ENCODE measurements at places on chromosomes 12 and 14.

GRCh38 chr12:30100741-30101140 lies 317.0 kb upstream of the TMTC1 start:
- no peak for DNase-seq

- DNase-seq, result no peak
Observed at GRCh38 chr14:100788942-100789341, 37.0 kb upstream of the MEG3 start.

- no peak for DNase-seq
Observed at GRCh38 chr12:85156569-85156968, 120.4 kb downstream of the LRRIQ1 start.

GRCh38 chr14:102209224-102209966 lies 69.7 kb downstream of the WDR20 start:
- DNase-seq, result no peak

- no peak for DNase-seq
Observed at GRCh38 chr12:1811281-1811947, 9.0 kb upstream of the LRTM2 start.

- no peak for DNase-seq
Observed at GRCh38 chr12:107493135-107493494, 192.5 kb upstream of the PWP1 start.

GRCh38 chr12:81252228-81252627 lies 174.3 kb downstream of the ACSS3 start:
- no peak for DNase-seq

- no peak for DNase-seq
Observed at GRCh38 chr14:92830902-92831301, 36.8 kb downstream of the GOLGA5 start.

DNA sequence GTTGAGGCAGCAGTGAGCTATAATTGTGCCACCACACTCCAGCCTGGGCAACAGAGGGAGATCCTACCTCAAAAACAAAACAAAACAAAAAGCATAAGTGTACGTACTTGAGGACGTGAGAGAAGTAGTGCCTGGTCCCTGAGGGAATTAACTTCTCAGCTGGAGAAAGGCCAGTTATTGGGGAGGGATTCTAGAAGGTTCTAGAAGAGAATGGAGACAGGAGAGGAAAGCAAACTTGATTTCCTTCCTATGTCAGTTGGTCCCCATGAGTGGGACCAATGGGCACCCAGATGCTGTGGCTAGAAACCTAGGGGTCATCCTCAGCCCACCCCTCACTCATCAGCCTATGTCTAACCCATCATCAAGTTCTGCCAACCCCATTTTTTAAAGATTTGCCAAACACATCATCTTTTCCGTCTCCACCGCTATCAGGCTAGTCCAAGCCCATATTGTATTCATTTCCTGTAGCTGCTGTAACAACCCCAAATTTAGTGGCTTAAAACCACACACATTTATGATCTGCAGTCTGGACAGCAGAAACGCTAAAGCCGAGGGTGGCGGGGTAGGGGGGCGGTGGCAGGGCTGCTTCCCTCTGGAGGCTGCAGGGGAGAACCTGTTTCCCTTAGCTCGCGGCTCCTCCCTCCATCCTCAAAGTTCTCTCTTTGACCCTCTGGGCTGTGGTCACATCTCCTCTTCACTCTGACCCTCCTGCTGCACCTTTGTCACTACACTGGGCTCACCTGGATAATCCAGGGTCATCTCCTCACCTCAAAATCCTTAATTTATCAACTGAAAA lies 7.2 kb upstream of the RBM19 start:
- no peak for DNase-seq

DNA sequence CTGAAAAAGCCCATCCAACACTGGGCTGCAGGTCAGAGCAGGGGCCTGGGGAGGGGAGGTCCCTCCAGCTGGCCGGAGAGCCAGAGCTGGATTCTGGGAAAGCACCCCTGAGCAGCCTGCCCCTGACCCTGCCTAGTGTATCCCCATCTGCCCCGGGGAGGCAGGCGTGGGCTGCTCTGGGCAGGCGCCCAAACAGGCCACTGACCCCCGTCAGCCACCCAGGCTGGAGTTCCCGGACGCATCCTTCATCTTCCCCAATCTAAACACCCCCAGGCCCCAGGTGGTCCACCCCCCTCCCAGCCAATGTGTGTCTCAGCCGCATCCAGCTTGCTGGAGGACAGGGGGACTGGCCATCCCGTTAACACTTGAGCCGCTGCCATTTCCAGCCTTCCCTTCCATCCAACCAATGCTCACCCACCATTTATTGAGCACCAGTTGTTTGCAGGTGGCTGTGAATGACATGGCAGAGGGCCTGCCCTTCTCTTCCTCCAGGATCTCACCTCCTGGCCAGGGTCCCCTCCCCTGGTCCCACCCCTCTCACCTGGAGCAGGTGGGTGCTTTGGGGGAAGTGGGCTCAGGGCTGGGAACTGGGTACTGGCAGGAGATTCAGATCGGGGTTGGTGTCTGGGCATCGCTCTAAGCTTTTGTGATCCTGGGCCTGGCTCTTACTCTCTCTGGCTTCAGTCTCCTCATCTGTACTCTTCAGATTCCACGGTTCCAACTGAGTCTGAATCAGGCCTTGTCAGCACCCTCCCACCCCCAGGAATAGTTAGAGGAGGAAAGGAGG lies 743 bp upstream of the DTX1 start:
- no peak for DNase-seq

DNA sequence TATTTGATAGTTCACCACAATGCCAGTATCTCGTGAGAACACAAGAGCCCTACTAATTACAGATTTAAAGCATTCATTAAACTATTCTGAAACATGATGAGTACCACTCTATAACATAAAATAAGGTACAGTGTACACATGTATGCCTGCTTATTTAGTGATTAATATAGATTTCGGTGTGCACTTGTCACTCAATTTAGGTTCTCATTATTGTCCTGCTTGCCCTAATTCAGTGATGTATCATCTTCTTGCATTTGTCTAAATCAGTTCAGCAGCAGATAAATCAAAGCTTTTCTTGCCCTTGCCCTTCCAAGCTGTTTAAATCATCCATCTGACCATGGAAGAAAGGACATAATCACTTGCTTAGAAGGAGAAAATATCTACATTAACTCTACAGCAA lies 359.7 kb downstream of the GXYLT1 start:
- no peak for DNase-seq

- DNase-seq, result no peak
Observed at GRCh38 chr12:104172570-104172947, 34.5 kb upstream of the NFYB start.

GRCh38 chr12:88142610-88142991 lies 494 bp downstream of the TMTC3 start:
- DNase-seq, result no peak

- DNase-seq, result no peak
Observed at GRCh38 chr14:100840286-100841065, 14.6 kb downstream of the MEG3 start.

DNA sequence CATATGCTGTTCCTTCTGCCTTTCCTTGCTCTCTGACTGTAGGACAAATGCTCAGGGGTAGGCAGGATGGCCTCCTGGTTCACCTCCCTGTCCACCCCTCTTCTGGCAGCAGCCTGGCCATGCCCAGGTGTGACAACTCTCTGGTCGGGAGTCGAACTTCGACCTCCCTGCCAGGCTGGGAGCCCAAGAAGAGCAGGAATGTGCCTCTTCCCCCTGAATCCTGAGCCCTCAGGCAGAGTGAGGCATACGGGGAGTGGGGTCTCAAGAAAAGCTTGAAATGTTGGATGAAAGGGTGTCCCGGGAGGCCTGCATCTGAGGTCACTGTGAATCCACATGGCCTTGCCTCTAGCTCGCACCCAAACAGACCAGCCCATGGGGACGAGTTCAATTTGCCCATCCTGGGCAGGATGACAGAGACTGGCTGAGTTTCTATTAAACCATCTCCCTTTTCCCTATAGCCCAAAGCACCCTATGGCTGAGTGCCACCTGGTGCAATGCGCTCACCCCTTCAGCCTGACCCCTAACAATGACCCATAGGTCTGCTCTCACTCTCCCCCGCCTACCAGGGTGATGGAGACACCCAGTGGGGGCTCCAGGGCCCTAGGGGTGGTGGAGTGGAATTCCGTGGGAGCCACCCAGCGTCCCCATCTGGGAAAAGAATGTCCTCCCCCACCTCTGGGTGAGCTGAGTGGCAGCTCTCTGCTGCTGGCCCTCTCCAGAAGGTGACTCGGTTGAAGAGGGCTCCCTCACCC lies 52.9 kb upstream of the DIO3 start:
- no peak for DNase-seq

GRCh38 chr14:20557212-20557542 lies 3.7 kb downstream of the RNASE9 start:
- DNase-seq, result no peak

- no peak for DNase-seq
Observed at GRCh38 chr12:108630481-108631207, 3.0 kb downstream of the SELPLG start.
